HT1080 (cell line): ENCODE measurements at places on chromosomes 12 and 14. TPM values are rescaled to one million over a fixed set of nuclear protein-coding genes. Genes with fewer than 3 reads are reported as not detected.

BIN2 gene
- 0.06 TPM in 1 of 2 replicates, not detected in the other for total RNA-seq

KRT82 gene
- total RNA-seq: not detected in 2 replicates

RAB15 gene
- 16.4 and 22.3 TPM in 2 replicates for total RNA-seq

SRRM4 gene
- not detected in 2 replicates for total RNA-seq

RFX4 gene
- not detected in 2 replicates for total RNA-seq
